ENCODE measurements at places on chromosomes 2 and 18.

DNA sequence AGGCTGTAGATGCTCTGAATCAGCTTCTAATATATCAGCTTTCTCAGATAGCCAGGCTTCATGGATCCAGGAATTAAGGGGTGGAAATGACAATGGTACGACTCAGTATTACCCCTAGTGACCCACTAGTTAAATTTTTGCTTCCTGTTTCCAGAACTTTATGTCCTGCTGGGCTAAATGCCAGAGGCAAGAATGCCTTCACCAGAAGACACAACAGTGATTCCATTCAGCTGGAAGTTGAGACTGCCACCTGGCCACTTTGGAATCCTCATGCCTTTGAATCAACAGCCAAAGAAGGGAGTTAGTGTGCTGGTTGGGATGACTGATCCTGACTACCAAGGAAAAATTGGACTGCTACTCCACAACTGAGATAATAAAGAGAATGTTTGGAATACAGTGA is 239.1 kb downstream of the ASXL3 start:
- DNase-seq = no peak

DNA sequence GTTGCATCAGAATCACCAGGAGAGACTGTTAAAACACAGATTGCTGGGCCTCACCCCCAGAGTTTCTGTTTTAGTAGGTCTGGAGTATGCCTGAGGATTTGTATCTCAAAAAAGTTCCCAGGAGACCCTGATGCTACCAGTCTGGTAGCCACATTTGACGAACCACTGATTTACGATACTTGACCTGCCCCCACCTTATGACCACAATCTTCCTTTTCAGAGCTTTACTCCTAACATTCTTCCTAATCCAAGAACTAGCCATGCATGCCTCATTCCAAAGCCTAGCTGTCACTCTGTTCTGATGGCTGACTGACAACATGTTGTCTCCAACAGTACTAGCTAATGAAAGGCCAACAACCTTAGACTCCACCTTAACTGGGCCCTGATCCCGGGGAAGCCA is 191.4 kb downstream of the MBD2 start:
- no peak for DNase-seq

DNA sequence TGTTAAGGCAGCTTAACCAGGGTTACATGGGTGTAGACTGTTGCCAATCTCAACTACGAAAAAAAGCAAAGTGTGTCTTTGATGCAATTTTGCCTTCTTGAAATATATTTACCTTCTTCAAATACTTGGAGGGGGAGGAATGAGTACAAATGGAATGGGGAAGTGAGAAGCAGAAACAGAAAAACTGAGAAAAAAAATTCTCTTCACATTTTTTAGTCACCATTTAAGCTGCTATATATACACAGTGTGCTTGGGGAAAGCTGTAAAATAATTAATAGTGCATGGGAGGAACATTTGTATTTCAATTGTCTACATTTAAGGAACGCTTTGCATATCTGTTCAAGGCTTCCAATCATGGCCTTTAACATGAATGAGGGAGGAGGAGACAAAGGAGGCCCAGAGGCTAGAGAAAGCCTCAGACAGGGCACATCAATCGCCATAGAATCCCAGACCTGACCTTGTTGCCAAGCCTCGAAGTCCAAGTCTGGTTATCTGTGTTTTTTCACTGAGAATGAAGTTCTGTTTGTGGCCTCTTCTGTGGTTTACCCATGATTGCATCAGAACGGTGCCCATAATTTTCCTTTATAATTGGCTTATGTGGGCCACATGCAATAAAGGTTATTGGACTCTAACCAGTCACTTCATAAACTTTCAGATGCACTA is 158.6 kb downstream of the PIK3C3 start:
- peak; percentile 39 for DNase-seq

DNA sequence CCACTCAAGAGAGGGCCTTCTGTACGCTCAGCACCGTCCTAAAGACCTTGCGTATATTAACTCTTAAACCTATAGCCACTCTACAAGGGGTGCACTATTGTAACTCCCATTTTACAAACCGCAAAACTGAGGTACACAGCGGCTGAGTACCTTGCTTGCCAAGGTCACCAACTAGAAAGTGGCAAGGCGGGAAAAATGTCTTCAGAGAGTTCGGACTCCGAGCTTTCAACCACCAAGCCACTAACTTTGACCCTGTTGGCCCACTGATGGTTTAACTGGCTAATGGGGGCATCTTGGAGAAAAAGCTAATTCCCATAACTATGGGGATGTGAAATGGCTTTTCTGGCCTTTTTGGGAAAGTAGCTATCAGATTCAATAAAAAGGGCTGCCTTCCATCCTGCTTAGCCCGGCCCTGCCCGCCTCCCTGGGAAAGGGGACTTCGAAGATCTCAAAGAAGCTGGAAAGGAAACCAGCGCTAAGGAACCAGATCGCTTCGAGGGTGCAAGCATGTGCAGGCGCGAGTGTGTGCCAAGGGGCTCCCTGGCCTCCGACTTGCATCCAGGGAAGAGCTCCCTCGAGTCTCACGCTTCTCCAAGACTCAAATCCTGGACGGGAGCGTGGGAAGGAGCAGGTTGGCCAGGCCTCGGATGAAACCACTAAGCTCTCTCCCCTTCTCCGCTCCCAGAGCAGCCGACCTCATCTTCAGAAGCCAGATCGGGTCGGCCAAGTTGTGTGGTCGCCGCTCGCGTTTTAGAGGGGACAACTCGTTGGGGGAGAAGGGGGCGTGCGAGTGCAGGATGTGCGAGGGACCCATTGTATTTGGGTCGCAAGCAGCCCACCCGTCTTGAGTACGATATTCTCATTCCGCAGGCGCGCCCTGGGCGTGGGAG is 2.2 kb upstream of the SP5 start:
- DNase-seq = no peak

DNA sequence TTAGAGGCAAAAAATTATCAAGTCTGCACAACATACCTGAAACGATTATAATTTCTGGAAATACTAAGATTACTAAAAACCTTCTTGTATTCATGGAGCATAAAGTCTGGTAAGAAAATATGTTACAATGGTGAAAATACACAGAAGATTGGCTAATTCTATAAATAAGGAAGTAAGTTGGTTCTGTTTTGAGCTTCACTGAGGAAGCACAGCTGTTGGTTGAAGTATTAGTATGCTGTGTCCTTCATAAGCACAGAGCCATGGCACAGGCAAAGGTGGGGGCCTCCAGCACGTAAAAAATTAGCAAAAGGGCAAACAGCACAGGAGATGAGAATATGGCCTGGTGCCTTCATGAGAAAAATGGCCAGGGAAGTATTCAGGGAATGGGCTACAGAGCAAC is 40.4 kb upstream of the ANKRD62 start:
- no peak for DNase-seq

DNA sequence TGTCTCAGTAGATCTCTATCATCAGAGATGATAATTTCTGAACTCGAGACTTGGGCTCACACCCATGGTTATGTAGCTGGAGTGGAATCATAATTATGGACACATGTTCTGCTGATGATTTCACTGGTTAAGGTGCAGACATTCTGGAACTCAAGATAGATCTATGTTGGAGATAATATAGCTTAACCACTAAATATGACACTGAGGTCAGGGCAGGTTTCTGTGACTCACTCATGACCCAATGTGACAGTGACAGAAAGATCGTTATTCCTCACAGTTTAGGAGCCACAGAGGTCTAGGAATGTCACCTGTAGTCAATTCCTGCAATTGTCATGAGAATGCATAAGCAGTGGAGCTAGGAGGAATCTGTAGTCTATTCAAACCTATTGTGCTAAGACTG is 828.6 kb downstream of the TRIB2 start:
- no peak for DNase-seq

GRCh38 chr18:26134107-26134506 is 438 bp downstream of the PSMA8 start:
- DNase-seq = no peak

- no peak for DNase-seq
These were observed 441.9 kb upstream of the PKDCC start for GRCh38 chr2:41605914-41606313.

- no peak for DNase-seq
These were observed 100.6 kb upstream of the SMIM21 start for GRCh38 chr18:75527848-75528685.

DNA sequence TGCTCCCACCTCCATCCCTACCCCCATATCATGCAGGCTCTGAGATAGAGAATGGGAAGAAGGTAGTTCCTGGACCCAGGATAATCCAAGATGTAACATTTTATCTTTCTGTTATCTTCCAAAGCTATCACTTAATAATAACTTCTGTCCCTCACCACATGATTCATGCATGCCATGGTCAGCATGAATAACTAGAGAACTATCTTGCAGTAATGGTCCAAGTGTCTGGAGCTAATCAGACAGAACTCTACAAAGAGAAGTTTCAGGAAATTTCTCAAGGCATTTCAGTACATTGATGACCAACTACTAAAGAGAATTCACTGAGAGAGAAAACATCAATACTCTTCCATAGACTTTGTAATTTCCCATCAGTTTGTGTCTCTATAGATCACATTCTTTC is 1469.7 kb upstream of the PIK3C3 start:
- DNase-seq = no peak

- DNase-seq = no peak
These were observed 63.5 kb downstream of the TCF4 start for GRCh38 chr18:55524353-55525073.

DNA sequence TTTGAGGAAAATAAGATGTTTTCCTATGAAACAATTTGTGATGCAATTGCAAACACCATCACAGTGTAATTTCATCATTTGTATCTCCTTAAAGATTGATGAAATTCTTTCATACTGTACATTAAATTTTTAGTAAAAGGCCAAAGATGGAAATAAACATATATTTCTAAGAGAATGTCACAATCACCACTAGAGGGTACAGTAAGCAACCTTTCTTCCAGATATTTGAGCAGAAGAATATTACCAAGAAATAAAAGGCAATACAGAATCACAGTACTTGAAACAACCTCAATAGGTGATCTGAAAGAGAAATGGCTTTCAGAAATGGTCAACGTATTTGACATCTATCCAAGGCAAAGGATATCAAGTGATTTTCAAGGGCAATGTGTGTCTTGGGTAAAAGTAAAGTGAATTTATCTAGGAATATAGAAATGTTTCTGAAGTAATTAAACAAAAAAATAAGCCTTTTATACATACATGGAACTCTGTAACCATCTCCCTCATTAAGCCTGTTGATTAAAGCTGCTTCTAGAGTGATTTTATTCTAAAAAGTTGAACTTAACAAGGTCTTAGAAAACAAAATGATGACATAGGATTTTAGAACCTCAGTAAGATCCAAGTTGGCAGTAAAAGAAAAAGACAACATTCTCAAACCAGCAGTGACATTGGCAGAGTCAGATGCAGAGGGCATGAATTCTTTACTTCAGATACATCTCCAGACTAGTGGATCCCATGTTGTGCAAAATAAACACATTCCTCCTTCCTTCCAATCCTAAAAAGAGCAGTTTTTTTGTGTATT is 90.3 kb upstream of the SESTD1 start:
- no peak for DNase-seq

DNA sequence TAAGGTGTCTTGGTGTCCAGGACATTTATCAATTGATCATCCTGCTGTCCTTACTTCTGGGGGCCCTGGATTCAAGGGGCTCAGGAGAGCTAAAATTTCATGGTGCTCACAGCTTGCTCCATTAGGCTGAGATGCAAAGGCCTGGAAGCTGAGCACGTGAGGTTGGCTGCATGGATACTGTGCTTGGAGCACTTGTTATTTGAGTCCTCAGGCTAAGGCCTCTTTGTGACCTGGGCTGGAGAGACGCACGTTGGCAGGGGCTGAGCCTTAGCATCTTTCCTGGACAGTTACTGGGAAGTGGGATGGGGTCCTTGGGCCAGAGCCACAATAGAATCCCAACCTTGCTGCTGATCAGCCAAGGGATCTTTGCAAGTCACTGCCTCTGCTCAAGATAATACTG is 151.2 kb upstream of the HS6ST1 start:
- no peak for DNase-seq

GRCh38 chr2:73028841-73029240 is 42.7 kb downstream of the SFXN5 start:
- no peak for DNase-seq

DNA sequence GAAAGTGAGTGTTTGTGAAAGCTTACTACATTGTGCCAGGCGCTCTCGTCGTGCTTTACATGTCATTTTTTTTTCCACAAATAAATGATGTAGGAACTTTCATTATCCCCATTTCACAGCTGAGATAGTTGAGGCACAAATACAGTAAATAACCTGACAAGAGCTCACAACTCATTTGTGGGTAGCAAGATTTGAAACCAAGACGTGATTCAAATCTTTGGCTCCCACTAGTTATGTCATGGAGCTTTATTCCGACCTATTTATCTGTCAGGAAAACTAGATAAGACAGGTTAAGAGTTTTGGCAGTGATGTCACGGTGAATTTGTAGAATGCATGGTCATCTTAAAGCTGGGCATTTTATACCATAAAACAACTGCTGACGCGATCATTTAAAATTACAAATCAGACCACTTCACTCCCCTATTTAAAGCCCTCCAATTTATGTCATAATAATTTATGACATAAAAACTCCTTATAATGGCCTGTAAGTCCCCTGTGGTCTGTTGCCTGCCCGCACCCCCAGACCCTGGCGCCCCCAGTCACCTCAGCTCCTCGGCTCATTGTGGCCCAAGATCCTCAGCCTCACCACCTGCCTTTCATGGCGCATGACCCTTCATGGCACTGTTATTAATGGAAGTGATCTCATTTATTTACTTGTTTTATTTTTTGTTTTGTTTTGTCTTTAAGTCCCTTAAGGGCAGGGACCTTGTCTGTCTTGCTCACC is 678 bp upstream of the ZNF24 start:
- DNase-seq = no peak

GRCh38 chr2:120607506-120607905 is 128.2 kb upstream of the GLI2 start:
- no peak for DNase-seq

DNA sequence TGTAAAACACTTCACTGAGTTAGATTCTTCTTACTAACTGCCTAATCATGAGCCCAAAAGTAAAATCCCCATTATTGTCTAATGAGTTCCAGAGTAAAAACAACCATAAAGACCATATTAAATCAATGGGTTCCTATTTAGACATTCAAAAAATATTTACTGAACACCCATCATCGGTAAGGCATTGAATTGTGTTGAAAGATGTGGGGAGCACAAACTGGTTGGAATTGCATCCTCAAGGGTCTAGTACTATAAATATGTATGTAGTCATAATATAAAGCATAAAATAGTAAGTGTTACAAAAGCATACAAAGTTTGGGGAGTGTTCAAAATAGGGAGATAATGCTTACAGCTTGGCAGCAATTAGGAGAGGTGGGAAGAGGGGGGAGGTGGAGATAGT is 3.0 kb upstream of the MARCHF4 start:
- no peak for DNase-seq

DNA sequence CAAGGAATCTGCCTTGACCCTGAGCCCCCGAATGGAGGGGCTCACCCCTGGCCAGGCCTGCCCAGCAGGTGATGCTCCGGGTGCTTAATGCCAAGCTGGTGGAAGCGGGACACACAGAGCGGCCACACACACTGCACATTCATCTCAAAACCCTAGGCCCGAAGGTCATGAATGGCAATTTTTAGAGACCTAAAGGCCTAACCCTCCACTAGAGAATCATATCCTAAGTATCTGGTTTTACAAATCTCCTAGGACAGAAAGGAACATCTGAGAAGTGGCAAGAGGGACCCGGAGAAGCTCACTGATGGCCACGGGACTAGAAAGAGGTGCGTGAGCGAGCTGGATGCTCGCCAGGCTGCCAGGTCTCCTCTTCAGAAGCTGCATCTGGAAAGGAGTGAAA is 38.3 kb downstream of the ST3GAL5 start:
- DNase-seq = no peak

Measured in LoVo (cell line).